ENCODE measurements at places on chromosomes 2 and 18.

DNA sequence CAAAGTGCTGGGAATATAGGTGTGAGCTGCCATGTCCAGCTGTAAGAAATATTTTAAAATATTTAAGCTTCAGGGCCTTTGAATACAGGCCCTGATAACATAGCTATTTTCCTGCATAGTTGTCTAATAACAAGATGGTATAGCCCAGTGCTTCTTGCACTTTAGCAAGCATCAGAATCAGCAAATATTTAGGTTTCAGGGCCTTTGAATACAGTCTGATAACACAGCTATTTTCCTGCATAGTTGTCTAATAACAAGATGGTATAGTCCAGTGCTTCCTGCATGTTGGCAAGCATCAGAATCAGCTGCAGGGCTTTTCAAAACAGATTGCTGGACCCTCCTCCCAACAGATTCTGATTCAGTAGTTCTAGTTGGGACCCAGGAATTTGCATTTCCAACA lies 5.6 kb downstream of the GEMIN6 start:
- no peak for DNase-seq

DNA sequence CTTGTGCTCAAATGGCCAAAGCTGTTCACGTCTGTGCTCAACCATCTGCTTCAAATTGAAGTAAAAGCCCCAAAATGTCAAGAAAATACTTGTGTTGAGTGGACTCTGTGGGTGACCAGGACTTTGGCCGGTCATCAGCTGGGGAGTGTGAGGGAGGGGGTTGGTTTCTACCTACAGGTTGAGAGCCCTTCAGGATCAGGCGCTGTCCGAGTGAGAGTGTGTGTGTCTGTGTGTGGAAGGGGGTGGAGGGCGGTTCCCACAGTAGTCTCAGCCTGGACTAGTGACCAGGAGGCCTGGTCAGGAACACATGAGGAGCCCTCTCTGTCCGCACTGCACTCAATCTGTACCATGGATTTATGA lies 34.2 kb downstream of the ATOH8 start:
- no peak for DNase-seq

DNA sequence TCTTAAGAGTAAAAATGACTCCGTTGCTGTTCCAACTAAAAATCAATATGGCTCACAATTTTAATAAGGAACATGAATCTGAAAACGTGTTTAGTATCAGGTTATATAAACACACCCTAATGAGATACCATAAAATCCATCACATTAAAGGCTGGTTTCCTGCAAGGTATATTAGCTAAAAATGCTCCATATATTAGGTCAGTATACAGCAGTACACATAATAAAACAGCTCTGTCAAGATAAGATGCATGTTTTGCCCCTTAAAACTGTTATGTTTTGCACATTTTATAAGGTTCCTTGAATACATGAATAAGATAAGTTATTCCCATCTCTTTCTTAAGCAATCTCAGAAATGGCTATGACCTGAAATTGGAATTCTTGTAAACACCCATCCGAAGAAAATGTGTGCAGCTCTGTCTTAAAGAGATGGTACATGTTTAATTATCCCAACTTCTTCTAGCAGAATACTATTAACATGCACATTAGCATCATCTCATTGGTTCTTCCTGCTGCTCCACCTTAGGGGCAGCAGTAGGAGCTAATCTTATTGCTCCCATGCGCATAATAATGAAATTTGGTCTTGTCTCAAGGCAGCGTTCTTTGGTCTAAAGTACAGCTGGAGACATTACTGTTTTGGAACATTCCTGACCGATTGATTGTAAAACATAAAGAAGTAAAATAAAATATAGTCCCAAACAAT lies 836.1 kb upstream of the FANCL start:
- no peak for DNase-seq

DNA sequence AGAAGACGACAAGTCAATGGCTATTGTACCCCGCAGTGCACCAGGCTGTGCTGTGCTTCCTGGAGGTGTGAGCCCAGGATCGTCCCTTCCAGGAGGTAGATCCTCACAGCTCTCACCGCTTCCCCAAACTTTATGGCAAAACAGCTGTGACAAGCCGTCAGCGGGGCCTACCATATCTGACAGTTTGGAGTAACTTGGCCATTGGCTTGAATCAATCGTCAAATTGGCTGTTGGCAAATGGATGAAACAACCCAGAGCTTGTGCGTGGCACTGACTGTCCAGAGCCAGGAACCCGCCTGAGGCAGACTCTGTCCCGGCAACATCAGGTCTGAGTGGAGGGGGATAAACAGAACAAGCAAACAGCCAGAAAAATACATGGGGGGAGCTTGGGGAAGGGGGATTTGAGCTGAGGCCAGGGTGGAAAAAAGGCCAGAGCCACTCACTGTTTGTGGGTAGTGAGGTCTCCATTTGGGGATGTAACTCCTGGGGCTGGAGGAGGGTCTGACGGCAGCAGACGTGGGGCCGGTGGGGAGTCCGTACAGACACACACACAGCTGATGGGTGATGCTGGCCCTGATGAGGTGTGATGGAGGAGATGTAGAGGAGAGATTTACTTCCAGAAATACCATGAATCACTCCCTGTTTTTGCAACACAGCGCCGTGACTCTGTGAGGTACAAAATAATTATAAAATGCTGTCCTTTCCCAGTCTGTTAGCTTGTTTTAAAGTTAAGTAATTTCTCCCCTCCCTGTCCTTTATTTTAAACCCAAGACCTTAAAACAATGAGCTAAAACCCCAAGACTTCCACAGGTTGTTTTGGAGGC lies 174.8 kb downstream of the TWIST2 start:
- no peak for DNase-seq

DNA sequence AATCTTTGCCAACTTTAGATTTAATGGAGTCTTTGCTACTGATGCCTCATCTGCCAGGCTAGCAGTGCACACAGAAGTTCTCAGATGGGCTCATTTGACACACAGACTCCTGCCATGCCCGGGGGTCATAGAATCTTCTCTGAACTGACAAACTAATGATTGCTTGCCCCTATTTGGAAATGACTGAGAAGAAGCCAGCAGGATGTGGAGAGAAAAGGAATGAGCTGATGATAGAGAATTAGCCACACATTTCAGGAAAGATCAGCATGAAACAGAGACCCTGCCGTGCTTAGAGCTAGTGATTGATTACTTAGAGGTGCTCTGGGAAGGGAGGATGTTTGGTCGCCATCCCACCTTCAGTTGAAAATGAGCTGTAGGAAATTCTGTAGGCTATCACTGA lies 178.5 kb downstream of the TPGS2 start:
- DNase-seq, result no peak

DNA sequence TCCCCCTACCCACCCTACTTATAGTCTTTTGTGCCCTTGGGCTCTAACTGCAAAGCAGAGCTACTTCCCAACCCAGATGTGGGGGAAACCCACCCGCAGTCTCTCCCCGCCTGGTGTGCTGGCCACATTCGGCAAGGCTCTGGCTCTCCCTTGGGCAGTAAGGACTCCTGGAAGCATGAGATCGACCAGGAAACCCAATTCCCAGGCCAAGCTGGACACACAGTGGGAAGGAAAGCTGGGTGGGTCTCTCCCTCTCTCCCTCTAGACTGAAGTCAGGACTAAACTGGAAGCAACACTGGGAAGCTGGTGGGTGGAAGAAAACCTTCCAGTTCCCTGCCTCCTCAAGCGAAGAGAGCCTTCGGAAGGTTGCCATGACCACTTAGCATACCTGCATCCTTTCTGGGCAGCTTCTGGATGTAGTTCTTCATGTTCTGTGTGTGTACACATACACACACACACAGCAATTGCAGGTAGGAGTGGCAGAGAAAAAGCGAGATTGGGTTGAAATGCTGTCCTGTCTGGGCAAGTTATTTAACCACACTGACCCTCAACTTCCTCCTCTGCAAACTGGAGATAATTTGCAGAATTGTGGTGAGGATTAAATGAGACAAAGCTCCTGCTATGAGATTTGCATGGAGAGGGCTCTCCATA lies 33.9 kb downstream of the ZBTB7C start:
- no peak for DNase-seq

- no peak for DNase-seq
These were observed 115.3 kb upstream of the STPG4 start for GRCh38 chr2:47270421-47270820.

DNA sequence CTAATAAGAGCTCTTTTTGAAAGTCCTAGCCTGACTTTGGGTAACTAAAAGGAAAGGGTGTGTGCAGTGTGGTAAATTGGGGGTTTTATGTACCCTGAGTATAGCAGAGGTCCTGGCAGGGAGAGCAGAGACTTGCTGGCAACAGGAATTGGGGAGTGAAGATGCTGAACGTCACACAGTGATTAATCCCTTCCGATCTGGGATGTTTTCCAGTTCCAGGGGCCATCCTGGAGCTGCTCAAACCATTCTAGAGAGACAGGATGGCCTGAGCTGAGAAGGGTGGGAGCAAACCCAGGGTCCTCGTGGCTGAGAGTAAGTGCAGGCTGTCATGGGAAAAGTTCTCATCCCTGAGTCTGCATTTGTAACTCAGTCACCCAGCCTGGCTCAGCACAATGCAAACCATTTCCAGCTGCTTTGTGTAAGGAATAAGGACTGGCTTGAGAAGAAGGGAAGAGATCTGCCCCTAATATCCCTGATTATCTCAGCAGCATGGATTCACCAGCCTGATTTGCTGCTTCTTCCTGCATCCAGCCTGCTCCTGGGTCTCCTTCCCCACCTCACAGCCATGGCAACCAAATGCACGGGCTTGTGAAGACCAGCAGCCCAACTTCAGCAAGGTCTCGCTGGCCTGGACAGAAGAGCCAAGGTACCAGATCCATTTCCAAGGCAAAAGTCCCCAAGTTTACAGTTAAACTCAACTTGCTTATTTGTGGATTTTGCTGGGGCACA lies 47.1 kb upstream of the CELF4 start:
- DNase-seq, result no peak

DNA sequence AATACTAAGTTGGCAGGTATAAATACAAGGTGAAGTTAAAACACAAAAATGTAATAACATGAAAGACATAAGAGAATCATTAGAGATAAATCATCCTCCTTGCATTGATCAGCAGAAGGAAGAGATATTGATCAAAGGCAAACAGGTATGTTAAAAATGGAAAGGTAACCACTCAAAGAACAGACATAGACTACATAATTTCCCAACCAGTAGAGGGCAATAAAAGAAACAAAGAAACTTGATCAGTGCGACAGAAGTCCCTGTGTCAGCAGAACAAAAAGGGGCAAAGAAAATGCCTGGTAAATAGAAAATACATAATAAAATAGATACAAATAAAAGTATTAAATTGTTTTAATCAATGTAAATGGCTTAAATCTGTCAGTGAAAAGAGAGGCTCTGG lies 53.6 kb downstream of the FAM228A start:
- DNase-seq, result no peak

DNA sequence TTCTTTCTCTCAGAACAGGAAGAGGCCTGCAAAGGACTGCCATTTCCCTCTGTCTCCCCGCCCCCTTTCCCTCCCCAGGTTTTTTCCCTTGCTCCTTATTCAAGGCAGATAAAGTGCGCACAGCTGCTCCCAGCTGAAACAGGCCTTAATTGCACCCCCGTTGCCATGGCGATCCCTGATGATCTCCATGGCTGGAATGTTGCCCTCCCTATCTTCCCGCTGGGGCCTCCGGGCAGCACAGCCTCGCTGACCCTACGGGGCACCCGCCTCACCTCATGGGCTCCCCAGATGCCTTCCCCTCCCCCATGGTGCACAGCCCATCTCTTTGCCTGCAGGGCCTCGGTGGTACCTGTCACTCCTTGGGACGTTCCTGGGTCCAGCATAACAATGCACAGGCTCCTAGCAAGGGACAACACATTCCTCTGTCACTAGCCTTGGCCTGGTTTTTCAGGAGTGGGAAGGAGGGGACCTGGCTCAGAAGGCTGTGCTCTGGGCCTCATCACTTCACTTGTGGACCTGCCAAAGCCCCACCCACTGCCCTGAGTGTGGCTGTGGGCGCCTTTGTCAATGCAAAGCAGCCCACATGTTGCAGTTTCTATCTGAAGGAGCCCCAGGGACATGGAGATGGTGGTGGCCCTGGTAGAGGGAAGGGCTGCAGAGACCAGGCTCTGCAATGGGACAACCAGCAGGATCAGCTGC lies 115.0 kb downstream of the CELF4 start:
- DNase-seq, result no peak

DNA sequence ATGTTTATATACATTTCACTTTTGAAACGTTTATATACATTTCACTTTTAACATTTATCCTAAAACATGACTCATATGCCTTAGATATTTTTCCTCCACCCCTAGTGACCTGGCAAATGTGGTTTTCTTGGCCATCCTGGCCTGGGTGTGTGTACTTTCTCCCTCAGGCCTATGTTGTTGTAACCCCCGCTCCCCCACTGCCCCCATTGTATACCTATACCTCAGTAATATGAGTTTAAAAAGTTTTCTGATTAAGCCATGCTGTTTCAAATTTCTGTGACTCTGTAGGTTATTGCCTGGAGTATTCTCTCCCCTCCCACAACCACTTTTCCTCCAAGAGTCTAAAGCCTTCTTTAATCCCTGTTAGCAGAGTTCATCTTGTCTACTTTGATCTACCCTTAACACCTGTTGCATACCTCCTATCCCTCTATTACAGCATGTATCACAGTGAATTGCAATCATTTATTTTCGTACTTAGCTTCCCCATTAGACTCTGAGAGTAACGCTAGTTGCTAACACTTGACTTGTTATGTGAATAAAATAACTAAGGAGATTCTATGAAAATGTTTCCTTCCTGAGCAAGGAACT lies 67.9 kb downstream of the LCLAT1 start:
- DNase-seq, result no peak

GRCh38 chr2:52345676-52346075 lies 1313.7 kb upstream of the NRXN1 start:
- DNase-seq, result no peak

Measured in stimulated activated CD4-positive, alpha-beta T cell treated with anti-CD3 and anti-CD28 coated beads, Interleukin-12 subunit alpha, Interleukin-12 subunit beta, amount 100 ng/mL, for 4 hours (primary cell).